ENCODE measurements at places on chromosomes 2 and 18.

- DNase-seq: no peak
Measured at GRCh38 chr2:191676790-191677645, 918 bp upstream of the NABP1 start.

GRCh38 chr2:38653380-38653714, 12.6 kb upstream of the GALM start:
- no peak for DNase-seq

- DNase-seq: no peak
Measured at GRCh38 chr2:9480157-9480556, 5.8 kb downstream of the IAH1 start.

GRCh38 chr2:30866974-30867373, 59.7 kb upstream of the CAPN13 start:
- DNase-seq: no peak

DNA sequence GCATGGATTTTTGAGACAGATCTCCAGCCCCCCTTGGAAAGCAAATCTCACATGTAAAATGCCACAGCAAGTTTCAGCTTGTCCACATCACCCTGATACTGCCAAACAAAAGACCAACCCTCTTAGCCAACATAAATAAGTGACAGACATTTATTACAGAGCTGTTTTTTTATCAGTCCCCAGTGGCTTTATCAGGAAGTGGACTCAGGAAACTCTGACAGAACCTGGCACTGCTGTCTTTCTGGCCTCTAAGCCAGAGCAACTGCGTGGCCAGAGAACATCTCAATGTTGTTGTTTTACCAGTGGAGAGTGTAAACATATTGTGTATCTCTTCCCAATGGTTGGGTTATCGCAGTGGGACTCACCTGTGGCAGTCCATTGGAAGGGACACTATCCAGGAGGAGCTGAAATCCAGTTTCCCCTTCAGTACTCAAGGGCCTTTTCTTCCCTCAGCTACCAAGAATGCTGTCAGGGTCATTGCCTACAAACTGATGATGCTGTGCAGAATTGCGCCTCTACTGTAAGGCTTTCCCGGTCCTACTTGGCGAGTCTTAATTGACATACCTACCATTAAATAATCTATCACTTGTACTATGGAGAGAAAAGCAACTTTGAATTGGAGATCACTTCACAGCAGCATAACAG, 22.0 kb downstream of the SLC14A1 start:
- DNase-seq: no peak

DNA sequence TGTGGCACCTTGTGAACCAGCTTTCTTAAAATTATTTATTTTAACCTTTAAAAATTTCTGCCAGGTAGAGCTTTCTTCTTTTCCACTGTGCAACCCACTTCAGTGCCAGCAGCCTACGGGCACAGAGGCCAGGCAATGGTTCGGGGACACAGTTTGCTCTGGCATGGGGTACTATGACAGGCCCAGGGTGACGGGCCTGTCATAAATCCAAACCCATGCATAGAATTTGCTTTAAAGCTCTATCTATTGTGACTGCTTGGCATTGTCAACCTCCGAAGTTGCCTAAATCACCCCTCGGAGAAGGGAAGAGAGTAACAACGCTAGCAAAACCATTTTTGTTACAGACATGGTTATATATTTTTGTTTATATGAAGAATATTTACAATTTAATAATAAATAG, 1.5 kb downstream of the ODC1 start:
- DNase-seq: no peak

DNA sequence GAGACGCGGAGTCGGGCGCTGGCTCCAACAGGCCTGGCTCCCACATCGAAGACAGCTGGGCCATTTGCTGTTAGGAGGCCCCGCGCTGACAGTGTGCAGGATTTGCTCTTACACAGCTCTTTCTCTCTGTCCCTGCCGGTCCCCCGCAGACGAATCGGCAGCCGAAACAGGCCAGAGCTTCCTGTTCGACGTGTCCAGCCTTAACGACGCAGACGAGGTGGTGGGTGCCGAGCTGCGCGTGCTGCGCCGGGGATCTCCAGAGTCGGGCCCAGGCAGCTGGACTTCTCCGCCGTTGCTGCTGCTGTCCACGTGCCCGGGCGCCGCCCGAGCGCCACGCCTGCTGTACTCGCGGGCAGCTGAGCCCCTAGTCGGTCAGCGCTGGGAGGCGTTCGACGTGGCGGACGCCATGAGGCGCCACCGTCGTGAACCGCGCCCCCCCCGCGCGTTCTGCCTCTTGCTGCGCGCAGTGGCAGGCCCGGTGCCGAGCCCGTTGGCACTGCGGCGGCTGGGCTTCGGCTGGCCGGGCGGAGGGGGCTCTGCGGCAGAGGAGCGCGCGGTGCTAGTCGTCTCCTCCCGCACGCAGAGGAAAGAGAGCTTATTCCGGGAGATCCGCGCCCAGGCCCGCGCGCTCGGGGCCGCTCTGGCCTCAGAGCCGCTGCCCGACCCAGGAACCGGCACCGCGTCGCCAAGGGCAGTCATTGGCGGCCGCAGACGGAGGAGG, 3.5 kb downstream of the GDF7 start:
- no peak for DNase-seq

DNA sequence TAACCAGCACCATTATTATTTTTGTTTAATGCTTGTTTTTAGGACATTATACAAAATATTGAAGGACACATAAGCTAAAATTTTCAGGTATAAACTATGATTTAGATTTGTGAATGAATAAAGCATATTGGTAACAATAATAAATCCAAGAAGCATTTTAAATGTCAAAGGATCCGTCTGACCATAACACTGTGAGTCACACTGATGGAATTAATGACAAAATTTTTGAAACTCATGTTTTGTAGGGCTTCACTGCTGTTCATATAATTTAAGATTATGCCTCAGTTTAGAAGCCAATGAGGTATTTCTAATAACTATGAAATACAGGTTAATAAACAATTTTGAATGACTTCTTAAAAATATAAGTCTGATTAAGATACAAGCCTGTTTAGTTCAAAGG, 124.6 kb downstream of the TMEFF2 start:
- no peak for DNase-seq

DNA sequence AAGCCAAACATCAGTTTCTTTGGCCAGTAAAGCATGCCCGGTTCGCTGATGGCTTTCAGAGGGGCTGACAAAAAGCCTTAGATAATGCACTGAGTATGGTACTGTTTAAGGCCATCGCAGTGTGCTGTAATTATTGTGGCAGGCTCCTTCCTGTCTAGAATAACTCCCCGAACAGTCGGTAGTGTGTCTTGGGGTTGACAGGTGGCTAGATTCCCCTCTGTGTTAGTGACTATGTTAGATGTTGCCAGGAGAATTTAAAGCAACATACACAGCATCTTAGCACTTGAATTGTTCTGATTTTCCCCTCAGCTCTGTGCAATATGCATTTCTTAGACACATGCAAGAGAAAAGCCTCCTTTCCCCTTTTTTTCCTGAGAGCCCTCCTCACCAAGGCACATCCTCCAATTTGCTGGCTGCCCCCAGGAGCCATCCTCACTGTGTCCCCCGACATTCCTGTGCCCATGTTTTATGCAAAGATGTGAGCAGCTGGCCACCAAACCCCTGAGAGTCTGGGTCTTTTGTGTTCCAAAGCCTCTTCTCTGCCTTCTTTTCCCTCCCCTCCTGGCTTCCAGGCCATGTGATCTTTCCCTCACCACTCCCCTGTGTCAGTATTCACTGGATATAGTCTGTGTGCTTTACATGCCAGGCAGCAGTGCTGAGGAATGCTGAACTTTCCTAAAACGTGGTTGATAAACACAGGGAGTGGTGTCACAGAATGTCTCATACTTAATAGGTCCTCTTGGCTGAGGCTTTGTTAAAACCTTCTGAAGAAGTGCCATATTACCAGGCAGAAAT, 331.5 kb downstream of the HRH4 start:
- DNase-seq: peak; percentile 70

DNA sequence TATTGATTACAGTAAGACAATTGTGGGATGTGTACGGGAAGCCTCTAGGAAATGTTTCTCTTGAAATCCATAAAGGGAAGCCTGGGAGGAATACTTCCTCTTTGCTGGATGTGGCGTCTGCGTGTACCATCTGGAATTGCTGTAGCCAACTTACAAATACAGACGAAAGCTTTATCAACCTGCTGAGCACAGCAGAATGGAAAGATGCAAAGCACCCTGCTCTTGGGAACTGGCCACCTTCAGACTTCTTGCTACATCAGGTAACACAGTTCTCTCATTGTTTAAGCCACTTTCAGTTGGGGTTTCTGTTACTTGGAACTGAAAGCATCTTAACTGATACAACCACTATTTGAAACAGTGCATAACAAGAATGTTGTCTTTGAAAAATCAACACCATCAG, 213.8 kb downstream of the HRH4 start:
- no peak for DNase-seq
